ENCODE measurements at places on chromosomes 1 and 21. TPM values are rescaled to one million over a fixed set of nuclear protein-coding genes. Genes with fewer than 3 reads are reported as not detected.

Gene ECM1
- 0.30 TPM for total RNA-seq

Gene OR10J1
- total RNA-seq = not detected

Gene SHISA4
- total RNA-seq = 3.0 TPM

Gene PLEKHN1
- total RNA-seq = not detected

Gene SIM2
- total RNA-seq = not detected

Gene DNAJC6
- 13.0 TPM for total RNA-seq

Gene PTGER3
- total RNA-seq = under 0.01 TPM

Gene IFNAR1
- total RNA-seq = 9.5 TPM

Gene TMPRSS2
- 0.99 TPM for total RNA-seq

Gene TRABD2B
- 0.34 TPM for total RNA-seq

Gene CD244
- not detected for total RNA-seq

Gene ZNF593OS
- 2.1 TPM for total RNA-seq

Gene ELF3
- 6.9 TPM for total RNA-seq

Gene EXO1
- 32.2 TPM for total RNA-seq

Gene THEM5
- not detected for total RNA-seq

Measured in neural progenitor cell (in vitro differentiated cells).